ENCODE measurements at places on chromosomes 3 and 15.

- H3K4me1 ChIP-seq, result no peaks in the 10 kb centered on the region
- H3K4me3 ChIP-seq, result no peak overlapping the region
- no peak for DNase-seq
- H3K27ac ChIP-seq, result no peak overlapping the region
- no peaks in the 10 kb centered on the region for H3K27me3 ChIP-seq
These were observed 422.2 kb downstream of the GBE1 start for GRCh38 chr3:81339040-81339845.

- no peaks in the 10 kb centered on the region for H3K36me3 ChIP-seq
- no peak for DNase-seq
- no peaks in the 10 kb centered on the region for H3K4me1 ChIP-seq
- H3K27ac ChIP-seq, result no peak overlapping the region
- no peaks in the 10 kb centered on the region for H3K27me3 ChIP-seq
- H3K4me3 ChIP-seq, result no peak overlapping the region
These were observed 12.6 kb upstream of the PLCL2 start for GRCh38 chr3:16871915-16872842.

DNA sequence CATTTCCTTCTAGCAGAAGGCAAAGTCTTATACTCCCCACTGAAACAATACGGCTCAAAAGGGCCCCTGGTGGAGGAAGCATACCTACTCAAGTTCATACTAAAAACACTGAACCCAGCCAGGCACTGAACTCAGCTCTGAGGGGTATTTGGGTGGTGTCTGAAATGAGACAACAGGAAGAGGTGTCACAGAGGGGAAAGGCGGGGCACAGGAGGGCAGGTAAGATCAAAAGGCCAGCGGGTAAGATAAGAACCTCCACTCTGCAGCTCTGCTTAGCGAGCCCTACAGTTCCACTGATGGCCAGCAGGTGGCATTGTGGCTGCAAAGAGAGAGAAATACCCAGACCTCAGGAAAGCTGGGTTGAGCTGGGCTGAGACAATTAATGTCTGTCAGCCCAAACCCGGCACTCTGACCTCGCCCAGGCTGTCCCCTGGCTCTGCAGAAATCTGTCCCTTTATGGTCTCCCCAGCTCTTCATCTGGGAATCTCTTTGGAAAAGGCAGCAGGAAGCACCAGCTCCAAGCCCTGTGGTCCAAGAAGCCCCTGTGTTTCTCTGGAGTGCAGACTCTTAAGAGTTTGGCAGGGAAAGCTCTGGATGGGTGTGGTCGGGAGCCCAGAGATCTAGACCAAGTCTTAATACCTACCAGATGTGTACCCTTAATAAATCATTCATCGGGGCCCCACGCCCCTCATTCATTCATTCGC, 8.4 kb downstream of the MFGE8 start:
- H3K36me3 ChIP-seq, result peaks cover 84% of the 10 kb centered on the region
- no peak overlapping the region for H3K27ac ChIP-seq
- no peaks in the 10 kb centered on the region for H3K27me3 ChIP-seq
- peak; percentile 75 for DNase-seq

- no peaks in the 10 kb centered on the region for H3K27me3 ChIP-seq
- H3K27ac ChIP-seq, result no peak overlapping the region
- H3K4me3 ChIP-seq, result no peak overlapping the region
- no peaks in the 10 kb centered on the region for H3K4me1 ChIP-seq
- H3K36me3 ChIP-seq, result no peaks in the 10 kb centered on the region
These were observed 4.5 kb downstream of the EIF3J start for GRCh38 chr15:44541282-44541958.

DNA sequence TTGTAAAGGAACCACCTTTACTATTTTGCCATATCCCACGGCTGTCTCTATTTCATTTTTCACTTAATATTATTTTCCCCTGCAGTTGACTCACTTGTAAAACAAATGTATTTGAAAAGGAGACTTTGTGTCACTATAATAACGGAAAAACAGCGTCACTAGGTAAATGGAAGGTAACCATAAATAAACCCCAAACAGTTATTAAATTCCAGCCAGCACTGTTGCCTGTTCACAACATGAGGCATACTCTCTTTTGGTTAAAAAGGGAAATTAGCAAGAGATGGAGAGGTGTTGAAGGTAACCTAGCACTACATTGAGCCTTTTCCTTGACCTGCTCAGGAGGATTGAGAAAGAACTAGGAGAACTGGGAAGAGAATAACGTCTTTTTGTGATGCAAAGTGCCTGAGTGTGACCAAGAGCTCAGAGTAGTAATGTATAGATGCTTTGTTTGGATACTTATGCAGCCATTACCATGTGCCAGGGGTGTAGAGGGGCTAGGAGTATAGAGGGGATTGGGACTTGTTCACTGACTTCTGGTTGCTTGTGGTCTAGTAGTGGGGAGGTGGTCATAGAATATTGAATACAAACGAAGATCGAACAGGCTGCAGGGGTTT, 19.6 kb downstream of the FLNB start:
- H3K4me3 ChIP-seq, result no peak overlapping the region
- no peak overlapping the region for H3K27ac ChIP-seq
- no peaks in the 10 kb centered on the region for H3K27me3 ChIP-seq
- no peaks in the 10 kb centered on the region for H3K36me3 ChIP-seq
- H3K4me1 ChIP-seq, result peaks cover 7% of the 10 kb centered on the region

- H3K4me1 ChIP-seq, result no peaks in the 10 kb centered on the region
- H3K4me3 ChIP-seq, result no peak overlapping the region
- no peak overlapping the region for H3K27ac ChIP-seq
- no peaks in the 10 kb centered on the region for H3K36me3 ChIP-seq
- H3K27me3 ChIP-seq, result no peaks in the 10 kb centered on the region
These were observed 27.5 kb upstream of the SEC13 start for GRCh38 chr3:10348404-10348721.

- H3K4me1 ChIP-seq, result no peaks in the 10 kb centered on the region
- no peak overlapping the region for H3K4me3 ChIP-seq
- no peaks in the 10 kb centered on the region for H3K36me3 ChIP-seq
- no peaks in the 10 kb centered on the region for H3K27me3 ChIP-seq
These were observed 11.5 kb downstream of the CRYGS start for GRCh38 chr3:186532598-186533072.

Measured in iPS DF 6.9 (cell line).